ENCODE measurements at places on chromosomes 2 and 18.

GRCh38 chr2:103138123-103138901 lies 376.5 kb downstream of the TMEM182 start:
- no peak for DNase-seq

DNA sequence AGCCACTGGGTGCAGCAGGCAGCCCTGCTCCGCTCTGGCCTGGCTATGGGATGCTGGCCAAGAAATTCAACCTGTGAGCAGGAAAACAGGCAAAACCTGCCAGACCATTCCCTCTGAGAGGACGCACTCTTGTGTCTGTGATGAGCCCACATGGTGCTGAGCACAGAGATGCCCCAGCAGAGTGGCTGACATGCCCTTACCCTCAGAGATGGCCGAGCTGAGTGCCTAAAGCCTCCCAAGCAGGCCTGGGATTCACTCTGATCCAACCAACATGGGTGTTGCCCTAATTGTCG lies 34.3 kb upstream of the TAF1B start:
- no peak for DNase-seq

- DNase-seq: no peak
Measured at GRCh38 chr2:109646961-109647360, 32.8 kb downstream of the SOWAHC start.

DNA sequence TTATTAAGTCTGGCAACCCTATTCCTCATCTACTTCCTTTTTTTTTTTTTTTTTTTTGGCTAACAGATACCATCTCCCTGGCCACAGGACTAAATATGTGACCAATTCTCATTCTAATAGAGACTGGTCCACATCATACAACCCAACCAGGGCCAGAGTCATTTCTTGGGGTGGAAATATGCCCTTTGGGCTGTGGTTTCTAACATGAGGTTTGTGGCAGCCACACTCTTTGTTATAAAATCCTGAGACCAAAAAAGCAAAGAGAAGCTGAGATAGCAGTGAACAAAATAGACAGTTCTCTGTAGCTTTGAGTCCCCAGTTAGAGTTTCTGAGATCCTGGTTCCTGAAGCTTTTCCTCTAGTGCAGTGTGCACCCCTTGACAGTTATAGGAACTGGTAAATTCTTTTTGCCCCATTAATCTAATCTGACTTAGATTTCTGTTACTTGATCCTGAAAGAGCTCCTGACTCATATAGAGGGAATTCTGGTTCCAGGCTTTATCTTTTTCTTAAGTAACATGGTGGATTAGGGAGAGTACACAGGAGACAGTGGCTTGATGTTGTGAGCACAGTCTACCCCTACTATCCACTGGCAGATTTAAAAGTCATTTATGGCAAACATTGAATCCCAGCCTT lies 86.8 kb downstream of the MAIP1 start:
- DNase-seq: no peak

- no peak for DNase-seq
Measured at GRCh38 chr2:29606104-29607037, 315.0 kb downstream of the ALK start.

DNA sequence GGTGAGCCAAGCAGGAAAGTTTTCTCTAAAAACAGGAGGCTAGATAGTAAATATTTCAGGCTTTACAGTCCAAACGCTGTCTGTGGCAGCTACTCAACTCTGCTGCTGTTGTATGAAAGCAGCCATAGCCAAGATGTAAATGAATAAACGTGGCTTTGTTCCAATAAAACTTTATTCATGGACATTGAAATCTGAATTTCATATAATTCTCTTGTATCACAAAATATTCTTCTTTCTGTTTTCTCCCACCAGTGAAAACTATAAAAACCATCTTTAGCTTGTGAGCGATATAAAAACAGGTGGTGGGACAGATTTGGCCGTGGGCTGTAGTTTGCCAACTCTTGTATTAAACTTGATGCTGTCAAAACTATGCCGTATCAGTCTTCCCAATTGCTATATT lies 333.0 kb downstream of the PTPRM start:
- no peak for DNase-seq

- DNase-seq: no peak
Measured at GRCh38 chr2:54549917-54550518, 93.9 kb downstream of the SPTBN1 start.

DNA sequence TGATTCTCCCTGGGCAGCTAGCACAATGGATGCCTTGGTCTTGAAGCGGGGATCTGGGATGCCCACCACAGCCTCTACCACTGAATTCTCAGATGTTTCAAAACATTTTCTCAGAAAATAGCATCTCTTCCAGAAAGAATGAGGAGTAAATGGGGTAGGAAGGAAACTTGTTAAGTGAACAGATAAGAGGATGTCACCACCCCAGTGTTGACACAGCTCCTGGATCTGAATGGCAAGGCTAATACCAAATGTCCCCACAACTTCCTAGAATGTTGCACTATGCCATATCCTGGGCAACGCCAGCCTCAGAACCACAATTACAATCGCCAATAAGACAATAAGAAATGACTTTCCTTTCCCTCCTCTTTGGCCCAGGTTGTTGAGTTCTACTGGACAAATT lies 177.2 kb downstream of the BCL11A start:
- no peak for DNase-seq

DNA sequence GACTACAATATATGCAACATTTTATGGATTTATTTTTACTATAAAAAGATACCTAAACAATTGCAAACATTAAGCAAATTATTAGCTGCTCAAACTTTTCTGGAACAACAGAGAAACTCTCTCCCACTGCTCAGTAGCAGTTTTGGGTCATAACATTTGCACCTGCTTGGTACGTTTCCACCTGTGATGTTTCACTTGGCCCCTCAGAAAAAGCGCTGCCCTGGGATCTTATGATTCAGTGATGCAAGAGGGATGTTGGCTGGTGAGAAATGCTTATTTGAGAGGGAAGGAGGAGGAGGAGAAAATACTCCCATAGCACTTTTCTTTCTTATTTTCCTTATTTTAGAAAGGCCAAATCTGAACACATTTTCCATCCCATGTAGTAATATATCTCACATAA lies 9.2 kb downstream of the IRS1 start:
- no peak for DNase-seq

GRCh38 chr2:96861074-96861473 lies 3.3 kb upstream of the ANKRD39 start:
- no peak for DNase-seq

DNA sequence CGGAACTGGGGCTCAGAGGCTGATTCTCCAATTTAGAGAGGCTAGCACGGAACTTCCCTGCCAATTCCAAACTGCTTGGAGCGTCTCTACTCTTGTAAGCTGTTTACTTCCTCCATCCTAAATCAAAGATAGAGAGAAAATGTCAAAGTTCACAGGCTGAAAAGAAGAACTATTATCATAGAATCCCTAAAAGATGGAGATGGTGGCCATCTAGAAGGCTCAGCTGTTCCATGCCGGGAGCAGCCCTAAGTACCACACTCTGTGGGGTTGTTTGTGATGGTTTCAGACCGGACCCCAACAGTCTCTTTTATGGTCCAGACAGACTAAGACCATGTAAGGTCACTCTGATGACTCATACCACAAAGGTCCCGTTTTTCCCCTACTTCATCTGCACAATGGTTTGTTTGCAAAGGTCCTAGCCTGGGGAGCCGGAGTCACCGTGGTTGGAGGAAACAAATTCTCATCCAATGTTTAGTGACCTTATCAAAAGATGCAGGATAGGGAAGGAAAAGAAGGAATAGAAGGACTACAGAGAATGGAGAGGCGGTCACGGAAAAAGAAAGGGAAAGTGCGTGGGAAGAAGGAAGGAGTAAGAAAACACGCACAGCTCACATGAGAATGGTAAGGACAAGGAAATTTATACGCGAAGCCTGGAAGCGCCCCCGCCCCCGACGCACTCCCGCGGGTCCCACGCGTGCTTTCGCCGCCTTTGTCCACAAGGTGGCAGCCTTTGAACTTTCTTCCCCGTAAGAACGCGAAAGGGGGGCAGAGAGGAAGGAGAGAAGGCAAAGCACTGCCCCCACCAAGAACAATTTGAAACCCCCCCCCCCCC lies 453 bp upstream of the ANTXR1 start:
- DNase-seq: peak; percentile 76

DNA sequence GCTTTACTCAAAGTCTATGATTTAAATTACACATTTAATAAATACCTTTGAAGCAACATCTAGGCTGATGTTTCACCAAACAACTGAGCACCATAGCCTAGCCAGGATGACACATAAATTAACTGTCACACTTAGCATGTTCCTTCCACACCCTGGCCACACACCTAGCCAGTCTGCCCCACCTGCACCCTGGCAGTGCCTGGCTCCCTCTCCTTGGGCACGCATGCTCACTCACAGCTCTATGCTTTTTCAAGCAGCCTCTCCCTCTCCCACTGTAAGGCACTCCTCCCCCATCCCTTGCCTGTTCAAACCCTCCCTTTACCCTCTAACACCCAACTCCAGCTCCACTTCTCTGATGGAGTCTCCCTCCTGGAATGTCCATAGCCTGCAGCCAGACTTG lies 357.6 kb upstream of the KLHL29 start:
- DNase-seq: no peak

DNA sequence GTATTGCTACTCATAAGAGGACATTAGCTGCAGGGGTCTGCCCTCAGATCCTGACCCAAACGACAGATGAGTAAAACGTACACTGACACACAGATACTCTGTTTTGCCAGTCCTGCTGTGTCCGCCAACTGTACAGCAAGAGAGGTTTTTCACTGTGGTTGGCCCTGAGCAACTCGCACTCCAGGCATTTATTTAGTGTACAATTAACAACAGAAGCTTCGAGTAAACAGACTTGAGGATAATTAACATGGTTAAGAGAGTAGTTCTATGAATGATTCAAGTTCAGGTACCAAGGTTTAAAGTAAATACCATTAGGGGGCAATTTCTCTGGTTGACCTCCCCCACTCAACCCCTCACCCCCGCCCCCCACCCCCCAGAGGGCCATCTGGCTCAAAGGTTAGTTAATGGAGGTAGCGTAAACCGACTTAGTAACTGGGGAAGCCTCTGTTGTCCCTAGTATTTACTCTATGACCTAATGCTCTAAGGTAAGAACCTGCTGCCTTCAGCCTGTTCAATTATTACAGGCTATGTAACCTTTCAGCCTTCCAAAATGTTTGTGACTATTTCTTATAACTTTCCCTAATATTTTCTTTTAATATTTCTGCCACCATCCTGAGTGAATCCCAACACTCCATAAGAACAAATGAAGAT lies 103.9 kb upstream of the XIRP2 start:
- DNase-seq: no peak

- DNase-seq: no peak
Measured at GRCh38 chr2:10396464-10396863, 51.7 kb downstream of the ODC1 start.

- DNase-seq: no peak
Measured at GRCh38 chr18:58541146-58541788, 87.6 kb downstream of the ALPK2 start.

DNA sequence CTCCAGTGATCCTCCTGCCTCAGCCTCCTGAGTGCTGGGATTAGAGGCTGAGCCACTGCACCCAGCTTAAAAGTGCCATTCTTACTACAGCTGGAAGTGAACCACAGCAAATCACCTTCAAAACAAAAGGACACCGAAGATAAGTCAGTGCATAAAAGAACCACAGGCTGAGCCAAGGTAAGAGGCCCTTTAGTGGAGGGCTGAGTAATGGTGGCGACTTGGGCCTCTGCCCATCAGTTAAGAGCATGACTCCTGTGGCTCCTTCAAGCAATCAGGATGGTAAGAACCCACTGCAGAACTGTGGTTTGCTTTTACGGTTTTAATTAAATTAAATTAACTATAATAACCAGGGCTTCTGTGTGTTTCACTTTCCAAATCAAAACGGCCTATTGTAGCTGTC lies 75.1 kb downstream of the CTAGE1 start:
- no peak for DNase-seq

GRCh38 chr2:26245231-26245732 lies 543 bp downstream of the HADHB start:
- DNase-seq: peak; percentile 47

- no peak for DNase-seq
Measured at GRCh38 chr2:231554327-231554726, 24.1 kb upstream of the NMUR1 start.

GRCh38 chr2:30981510-30981909 lies 156.7 kb downstream of the GALNT14 start:
- no peak for DNase-seq

GRCh38 chr2:235563056-235563910 lies 69.4 kb downstream of the AGAP1 start:
- DNase-seq: no peak

DNA sequence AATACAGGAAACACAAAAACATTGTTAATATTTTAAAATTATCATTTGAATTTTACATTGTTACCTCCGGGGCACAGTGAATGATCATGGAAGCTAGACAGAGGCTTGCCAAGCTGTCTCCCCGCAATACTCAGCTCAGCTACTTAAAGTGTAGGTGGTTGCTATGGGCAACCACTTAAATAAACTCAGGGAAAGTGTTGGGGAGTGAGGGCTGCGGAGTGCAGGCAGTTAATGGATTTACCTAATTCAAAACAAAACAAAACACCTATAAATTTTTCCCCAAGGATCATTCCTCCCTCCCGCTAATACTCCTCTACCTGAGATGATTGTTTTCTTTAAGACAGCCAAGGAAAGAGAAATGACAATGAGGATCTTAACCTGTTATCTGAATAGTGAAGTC lies 349.5 kb downstream of the TGIF1 start:
- DNase-seq: no peak

DNA sequence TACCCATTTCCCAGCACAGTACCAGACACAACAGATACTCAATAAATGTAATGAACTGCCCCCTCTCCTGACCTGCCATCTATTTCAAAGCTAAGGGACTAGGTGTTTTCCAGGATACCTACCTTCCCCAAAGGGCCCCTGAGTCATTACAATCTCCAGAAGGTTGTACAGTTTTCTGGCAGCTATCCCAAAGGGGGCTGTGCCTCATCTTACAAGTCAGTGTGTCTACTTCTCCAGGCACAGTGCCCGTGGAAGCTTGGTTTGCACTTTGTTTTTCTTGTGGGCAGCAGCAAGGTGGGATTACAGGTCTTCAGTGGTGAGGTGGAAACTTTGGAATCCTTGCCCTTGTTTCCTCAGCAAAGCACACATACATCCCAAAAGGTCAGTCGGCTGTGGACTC lies 62.8 kb upstream of the CYP26B1 start:
- no peak for DNase-seq

- no peak for DNase-seq
Measured at GRCh38 chr2:193883820-193884219, 1689.1 kb upstream of the TMEFF2 start.

- DNase-seq: no peak
Measured at GRCh38 chr2:118986738-118987137, 44.7 kb downstream of the MARCO start.

GRCh38 chr2:9532421-9532820 lies 23.2 kb downstream of the ADAM17 start:
- DNase-seq: no peak

GRCh38 chr18:35436076-35436649 lies 59.0 kb upstream of the ZNF396 start:
- no peak for DNase-seq

GRCh38 chr2:32289165-32289999 lies 11.7 kb downstream of the YIPF4 start:
- DNase-seq: no peak

GRCh38 chr2:51151490-51152140 lies 119.7 kb upstream of the NRXN1 start:
- DNase-seq: no peak

GRCh38 chr2:120772261-120772660 lies 36.6 kb downstream of the GLI2 start:
- peak; percentile 5 for DNase-seq

- DNase-seq: no peak
Measured at GRCh38 chr18:38494065-38494464, 928.5 kb upstream of the CELF4 start.

GRCh38 chr18:61666876-61667590 lies 225.8 kb downstream of the RNF152 start:
- DNase-seq: no peak

GRCh38 chr2:136932700-136933099 lies 167.4 kb downstream of the THSD7B start:
- DNase-seq: peak; percentile 40
